ENCODE measurements at places on chromosomes 12 and 14.

GRCh38 chr14:55673048-55673447 lies 93.0 kb downstream of the KTN1 start:
- no peak for DNase-seq

- no peak for DNase-seq
Observed at GRCh38 chr12:108166505-108166904, 37.4 kb downstream of the WSCD2 start.

DNA sequence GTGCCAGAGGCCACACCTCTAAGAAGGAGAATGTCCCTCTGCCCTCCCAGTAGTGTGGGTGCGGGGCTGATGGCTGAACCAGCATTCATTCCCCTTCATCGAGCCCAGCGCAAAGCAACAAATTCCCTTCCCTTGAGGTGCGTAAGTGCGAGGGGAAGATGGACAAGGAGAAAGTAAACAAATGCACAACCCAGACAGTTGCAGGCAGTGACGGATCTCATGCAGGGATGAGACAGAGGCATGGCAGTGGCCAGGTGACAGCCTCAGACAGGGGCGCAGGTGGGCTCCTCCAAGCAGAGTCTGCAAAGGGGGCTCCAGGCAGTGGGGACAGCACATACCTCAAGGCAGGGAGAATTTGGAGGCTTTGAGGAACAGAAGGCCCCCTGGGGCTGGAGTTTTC lies 2.3 kb upstream of the MYL2 start:
- no peak for DNase-seq

DNA sequence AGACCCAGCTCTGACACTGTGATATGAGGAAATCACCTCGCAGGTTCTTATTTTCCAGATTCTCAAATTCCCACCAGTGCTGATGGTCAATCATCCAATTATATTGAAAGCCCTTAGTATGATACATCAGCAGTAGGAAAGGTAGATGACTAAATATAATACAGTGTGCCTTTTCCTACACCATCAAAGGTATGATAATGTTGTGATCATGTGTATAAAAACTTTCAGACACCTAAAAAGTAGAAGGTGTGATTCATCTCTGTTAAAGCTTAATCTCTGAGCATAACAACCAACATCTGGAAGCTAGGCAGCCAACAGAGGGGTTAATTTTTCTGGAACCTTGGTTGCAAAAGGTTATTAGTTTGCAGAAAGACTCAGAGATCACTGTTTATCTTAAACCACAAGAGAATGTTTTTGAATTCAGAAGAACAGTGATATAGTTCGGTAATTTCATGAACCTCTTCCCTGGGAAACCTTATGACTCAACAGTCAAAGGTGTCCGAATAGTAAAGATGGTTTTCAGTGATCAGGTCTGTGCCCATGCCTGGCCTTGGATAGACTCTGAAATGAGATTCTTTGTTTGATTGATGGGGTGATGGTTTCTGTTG lies 122.5 kb downstream of the ETV6 start:
- DNase-seq, result peak; percentile 98

GRCh38 chr12:11888029-11888428 lies 182.7 kb upstream of the BCL2L14 start:
- DNase-seq, result no peak

DNA sequence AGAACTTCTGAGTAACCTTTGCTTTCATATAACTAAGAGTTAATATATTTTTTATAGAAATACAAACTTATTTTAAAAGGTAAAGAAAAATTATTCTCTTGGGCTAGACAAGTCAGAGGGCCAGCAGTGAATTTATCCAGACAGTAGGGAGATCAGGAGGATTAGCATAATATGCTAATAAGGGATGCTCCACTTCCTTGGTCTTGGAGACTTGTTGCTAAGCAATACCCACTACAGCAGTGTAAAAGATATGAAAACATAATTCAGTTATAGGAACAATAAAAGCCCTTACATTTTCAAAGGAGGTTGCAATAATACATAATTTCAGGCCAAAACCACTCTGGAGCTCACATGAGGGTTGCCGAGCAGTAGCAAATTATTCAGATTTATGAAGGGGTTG lies 615.6 kb downstream of the KCNH5 start:
- no peak for DNase-seq

DNA sequence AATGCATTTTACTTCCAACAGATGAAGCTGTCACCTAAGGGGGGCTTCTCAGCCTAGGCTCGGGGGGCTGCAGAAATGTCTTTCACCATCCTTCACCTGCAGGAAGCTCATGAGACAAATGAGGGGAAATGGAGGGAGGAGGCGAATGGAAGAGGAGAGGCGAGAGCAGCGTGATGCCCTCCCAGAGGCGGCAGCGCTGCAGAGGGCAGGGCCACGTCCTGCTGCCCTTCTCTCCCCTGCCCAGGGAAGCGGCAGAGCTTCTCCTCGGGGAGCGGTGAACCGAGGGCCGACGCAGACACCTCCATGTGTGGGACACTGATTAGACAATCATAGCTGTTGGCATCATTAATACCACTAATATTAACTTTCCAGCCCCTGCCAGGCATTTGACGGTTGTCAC lies 78.3 kb downstream of the SERPINA3 start:
- DNase-seq, result no peak

DNA sequence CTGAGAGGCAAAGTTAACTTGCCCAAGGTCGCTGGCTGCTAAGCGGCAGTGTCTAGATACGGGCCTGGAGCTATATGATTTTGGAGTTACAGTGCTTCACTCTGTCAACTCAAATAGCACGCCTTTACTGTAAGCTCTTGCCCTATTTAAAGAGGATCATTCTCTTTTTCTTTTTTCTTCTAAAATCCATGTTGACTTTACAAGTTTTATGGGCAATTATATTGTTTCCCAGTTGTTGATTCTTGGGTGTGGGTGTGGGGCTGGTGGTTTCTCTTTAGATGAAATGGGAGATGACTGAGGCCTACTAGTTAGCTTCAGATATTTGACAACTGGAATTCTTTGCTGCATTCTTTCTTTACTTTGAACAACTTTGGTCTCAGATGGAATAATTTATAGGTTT lies 70.7 kb downstream of the C12orf75 start:
- DNase-seq, result no peak

- no peak for DNase-seq
Observed at GRCh38 chr12:18586581-18586980, 151.2 kb downstream of the PLCZ1 start.

- peak; percentile 70 for DNase-seq
Observed at GRCh38 chr14:33647385-33647786, 303.5 kb downstream of the EGLN3 start.

GRCh38 chr12:115227137-115227615 lies 543.2 kb upstream of the TBX3 start:
- peak; percentile 59 for DNase-seq

DNA sequence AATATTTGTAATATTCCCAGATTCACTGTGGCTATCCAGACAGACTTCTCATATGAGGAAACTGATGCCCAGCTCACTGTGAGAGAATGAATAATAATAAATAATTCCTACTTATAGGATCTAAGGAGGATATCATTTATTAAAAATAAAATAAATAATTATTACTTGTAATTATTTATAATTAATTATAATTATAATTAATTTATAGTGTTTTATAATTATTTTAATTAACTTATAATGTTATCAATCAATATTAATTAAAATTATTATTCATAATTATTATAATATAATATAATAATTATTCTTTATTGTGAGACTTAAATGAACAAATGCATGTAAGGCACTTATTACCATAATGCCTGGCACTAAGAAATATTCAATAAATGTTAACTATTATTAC lies 192.8 kb downstream of the GALC start:
- no peak for DNase-seq

DNA sequence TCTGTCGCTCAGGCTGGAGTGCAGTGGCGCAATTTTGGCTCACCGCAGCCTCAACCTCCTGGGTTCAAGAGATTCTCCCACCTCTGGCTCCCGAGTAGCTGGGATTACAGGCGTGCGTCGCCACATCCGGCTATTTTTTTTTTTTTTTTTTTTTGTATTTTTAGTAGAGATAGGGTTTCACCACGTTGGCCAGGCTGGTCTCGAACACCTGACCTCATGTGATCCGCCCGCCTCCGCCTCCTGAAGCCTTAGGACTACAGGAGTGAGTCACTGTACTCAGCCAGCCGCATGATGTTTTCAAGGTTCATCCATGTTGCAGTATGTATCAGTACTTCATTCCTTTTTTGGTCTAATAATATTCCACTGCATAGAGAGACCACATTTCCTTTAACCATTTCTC lies 2.4 kb upstream of the RNF34 start:
- DNase-seq, result no peak

DNA sequence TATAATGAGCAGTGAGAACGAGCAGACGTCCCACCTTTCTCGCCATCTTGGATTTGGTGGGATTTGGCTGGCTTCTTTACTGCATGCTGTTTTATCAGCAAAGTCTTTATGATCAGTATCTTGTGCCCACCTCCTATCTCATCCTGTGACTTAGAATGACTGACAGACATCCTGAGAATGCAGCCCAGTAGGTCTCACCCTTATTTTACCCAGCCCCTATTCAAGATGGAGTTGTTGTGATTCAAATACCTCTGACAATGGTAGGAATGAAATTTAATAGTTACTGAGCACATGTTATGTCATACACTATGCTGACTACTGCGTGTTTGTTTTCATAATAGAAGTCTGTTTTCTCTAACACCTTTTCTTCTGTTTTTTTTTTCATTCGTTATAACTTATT lies 1.9 kb downstream of the TMTC3 start:
- peak; percentile 34 for DNase-seq

GRCh38 chr12:95182868-95183415 lies 34.3 kb downstream of the FGD6 start:
- peak; percentile 58 for DNase-seq

DNA sequence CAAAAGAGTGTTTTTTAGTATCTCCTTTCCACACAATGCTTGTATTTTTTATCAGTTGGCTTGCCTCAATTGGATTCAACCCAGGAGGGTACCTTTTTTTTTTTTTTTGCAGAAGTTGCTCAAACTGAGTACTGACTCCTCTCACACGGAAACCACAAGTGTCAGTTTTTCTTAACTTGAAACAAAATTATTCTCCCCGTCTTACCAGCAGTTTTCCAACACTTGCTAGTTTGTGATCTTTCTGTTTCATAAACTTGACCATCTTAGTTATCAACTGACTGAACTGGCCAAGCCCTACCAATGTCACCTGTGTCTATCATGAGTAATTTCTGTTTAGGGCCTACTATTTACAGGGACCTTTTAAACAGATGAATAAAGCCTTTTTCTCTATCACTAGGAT lies 34.1 kb upstream of the ITPR2 start:
- no peak for DNase-seq

DNA sequence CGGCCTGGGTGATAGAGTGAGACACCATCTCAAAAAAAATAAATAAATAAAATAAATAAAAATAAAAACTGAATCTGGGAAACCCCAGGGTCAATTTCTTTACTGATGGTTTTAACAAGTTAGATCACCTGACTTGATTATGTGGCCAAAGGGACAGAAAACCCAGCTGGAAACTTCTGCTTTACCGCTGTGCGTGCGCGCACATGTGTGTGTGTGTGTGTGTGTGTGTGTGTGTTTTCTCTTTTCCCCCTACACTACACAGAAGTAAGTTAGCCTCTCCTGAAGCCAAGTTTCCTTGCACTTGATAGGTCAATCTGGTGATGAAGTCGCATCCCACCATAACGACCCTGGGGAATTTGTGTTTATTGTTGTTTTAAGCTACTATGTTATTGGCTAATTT lies 105.3 kb upstream of the AMN1 start:
- DNase-seq, result no peak

- DNase-seq, result no peak
Observed at GRCh38 chr14:53252141-53252540, 99.0 kb upstream of the DDHD1 start.

DNA sequence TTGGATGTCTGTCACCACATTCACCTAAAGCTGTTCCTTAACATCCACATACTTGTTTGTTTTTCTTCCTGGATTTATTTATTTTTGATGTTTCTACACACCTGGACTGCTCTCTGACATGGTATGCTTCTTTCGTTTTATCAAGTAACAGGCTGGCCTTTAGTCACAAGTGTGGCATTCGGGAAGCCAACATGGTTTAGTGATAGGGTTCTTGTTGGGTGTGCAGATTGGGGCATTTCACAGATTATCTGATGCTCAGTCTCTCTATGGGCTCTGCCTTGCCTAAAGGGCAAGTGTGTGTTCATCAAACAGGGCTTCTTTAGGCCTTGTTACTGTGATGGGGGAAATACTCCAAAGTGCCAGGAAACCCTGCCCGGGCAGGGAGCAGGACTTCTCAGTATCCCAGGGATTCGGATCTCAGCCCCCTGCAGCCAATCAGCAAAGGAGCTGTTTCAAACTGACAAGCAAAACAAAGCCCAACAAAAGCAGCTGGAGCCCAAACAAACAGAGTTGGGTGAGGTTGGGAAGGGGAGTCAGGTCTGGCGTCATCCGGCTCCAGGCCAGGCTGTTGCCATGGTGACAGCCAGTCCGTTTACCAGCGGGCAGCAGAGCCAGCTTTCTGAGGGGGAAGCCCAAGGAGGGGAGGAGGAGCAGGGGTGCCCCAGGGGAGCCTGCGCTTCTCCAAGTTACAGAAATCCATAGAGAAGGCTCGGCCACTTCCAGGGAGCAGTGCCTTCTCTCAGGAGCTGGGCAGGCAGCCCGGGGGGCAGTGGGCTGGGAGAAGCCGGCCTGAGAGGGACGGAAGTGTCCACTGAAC lies 31.9 kb downstream of the FOS start:
- DNase-seq, result no peak

GRCh38 chr12:14710632-14711320 lies 14.4 kb upstream of the GUCY2C start:
- no peak for DNase-seq

- peak; percentile 46 for DNase-seq
Observed at GRCh38 chr14:35158951-35159653, 36.8 kb downstream of the PRORP start.

- no peak for DNase-seq
Observed at GRCh38 chr12:120139958-120140357, 23.4 kb upstream of the RAB35 start.

DNA sequence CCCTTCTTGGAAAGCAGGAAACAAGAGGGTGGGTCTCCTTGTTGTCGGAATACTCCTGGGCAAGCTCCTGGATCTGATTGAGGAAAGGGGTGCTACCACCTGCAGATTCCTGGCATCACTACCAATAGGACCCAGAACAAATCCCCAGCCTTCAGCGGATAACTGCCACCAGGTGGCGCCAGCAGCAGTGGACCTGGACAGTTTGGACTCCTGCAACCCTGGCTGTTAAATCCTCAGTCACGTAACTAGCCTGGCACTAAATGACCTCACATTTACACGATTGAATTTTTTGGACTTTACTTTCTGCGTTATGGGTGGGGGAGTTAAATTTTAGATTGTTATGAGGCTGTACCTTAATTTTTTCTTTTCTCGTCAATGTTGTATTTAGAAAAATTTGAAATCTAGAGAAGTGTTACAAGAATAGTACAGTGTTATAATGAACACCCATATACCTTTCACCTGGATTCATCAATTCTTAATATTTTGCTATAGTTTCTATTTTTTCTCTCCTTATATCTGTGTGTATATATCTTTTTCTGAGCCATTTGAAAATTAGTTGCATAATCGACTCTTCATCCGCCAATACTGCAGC lies 95.6 kb downstream of the GAS2L3 start:
- peak; percentile 45 for DNase-seq

- DNase-seq, result no peak
Observed at GRCh38 chr12:44287545-44287944, 451.7 kb downstream of the TMEM117 start.

Measured in Caki2 (cell line).